Foreskin fibroblast (primary cell): ENCODE measurements at places on chromosomes 5 and 9.
A peak's percentile ranks its signal among the peaks of the same experiment; 100 is the strongest.

- peak; percentile 41 for DNase-seq
Measured at GRCh38 chr5:98517560-98518366, 255.7 kb upstream of the RGMB start.

GRCh38 chr9:89837162-89837933 lies 232.5 kb downstream of the GADD45G start:
- no peak for DNase-seq

- no peak for DNase-seq
Measured at GRCh38 chr9:136111910-136112309, 6.8 kb downstream of the TMEM250 start.

DNA sequence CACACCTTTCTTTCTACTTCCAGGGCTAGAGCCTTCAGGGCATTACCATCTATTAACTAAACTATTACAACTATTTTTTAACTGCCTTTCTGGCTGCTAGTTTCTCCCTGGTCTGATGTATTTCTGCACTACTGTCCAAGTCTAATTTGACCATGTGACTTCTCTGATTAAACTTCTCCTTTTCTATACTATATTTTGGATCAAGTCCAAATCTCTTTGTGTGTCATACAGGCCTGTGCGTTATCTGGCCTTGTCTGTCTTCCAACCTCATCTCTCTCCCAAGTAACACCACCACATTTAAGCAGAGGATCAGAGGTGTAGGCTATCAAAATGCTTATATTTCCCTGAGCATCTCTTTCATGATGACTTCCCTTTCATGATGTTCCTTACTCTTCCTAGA lies 47.2 kb upstream of the OR13F1 start:
- DNase-seq = no peak

DNA sequence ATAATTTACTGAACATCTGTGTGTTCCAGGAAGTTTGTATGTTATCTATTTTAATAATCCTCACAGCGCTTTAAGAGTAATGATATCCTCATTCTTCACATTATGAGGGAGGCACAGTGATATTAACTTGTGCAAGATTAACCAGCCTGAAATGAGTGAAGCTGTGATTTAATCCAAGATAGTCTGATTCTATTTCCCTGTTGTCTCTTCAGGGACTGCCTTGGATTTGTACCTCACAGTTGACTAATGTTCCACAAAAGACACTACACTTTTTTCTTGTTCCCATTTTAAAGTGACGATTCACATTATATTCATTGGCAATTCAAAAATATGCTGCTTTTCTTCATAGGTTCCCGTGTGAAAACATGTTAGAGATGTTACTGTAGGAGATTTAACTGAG lies 125.3 kb upstream of the GNA14 start:
- no peak for DNase-seq

DNA sequence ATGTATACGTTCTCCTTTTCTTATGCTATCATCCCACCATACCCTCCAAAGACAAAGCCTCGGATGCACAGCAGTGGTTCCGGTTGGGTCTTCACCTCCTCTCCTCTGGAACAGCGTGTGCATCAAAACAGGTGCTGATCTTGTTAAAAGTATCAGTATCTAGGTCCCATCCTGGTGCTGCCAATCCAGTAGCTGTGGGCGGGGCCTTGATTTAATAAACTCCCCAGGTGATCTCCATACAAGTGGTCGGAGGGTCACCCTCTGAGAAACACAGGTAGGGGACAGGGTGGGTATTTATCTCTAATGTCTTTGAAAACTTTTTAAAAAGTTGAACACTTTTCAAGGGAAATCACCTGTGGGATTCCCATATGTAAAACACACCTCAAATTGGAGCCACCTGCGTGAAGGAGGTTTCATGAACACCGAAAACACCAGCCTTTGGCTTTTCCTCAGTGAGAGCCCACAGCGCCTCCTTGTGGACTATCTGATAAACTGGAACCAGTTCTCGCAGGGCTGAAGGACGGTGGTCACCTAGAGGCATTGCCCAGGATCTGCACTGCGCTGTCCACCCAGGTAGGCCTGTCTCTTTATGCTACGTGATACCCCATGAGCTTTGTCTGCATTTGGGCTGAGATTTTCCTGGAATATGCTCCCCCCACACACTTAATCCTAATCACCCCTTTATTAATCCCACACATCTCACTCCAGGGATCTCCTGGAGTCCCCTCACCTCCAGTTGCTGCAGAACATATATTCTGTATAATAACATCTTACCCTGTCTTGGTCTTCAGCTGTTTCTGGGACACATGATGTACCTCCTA lies 80.5 kb upstream of the EPB41L4B start:
- DNase-seq = no peak

DNA sequence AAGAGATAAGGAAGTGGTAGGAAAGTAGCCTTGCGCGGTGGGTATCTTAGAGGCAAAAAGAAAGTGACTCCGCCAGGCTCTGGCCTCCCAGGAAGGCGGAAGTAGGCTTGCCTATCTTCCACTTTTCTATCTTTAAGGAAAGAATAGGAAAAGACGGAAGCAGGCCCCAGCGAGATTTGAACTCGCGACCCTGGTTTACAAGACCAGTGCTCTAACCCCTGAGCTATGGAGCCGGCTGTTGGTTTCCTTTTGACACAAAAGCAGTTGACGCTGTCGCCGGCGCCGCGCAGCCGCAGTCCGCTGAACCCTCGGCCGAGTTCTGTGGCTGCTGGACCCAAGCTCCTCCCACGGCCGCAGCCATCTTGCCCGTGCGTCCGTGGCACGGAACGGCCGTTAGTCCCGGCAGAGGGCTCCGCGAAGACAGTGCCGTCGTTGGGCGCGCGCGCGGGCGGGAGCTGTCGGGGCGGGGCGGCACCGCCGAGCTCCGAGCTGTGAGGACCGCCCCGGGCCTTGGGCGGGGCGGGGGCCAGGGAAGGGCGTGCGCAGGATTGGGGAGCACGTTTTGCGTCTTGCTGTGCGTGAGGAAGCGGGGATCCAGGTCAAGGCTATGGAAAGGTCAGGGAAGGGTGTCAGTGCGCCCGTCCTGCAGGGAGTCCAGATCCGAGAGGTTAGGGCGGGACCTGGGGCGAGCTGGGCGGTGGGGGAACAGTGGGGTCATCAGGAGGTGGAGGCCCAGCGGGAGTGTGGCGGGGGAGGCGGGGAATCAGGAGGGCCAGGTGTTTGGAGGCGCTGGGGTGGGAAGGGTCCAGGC lies 13.3 kb downstream of the TRIM7 start:
- peak; percentile 98 for DNase-seq

GRCh38 chr9:82031538-82032280 lies 43.1 kb downstream of the SPATA31D1 start:
- DNase-seq = peak; percentile 81

GRCh38 chr9:105308461-105309341 lies 64.2 kb downstream of the SLC44A1 start:
- DNase-seq = no peak

DNA sequence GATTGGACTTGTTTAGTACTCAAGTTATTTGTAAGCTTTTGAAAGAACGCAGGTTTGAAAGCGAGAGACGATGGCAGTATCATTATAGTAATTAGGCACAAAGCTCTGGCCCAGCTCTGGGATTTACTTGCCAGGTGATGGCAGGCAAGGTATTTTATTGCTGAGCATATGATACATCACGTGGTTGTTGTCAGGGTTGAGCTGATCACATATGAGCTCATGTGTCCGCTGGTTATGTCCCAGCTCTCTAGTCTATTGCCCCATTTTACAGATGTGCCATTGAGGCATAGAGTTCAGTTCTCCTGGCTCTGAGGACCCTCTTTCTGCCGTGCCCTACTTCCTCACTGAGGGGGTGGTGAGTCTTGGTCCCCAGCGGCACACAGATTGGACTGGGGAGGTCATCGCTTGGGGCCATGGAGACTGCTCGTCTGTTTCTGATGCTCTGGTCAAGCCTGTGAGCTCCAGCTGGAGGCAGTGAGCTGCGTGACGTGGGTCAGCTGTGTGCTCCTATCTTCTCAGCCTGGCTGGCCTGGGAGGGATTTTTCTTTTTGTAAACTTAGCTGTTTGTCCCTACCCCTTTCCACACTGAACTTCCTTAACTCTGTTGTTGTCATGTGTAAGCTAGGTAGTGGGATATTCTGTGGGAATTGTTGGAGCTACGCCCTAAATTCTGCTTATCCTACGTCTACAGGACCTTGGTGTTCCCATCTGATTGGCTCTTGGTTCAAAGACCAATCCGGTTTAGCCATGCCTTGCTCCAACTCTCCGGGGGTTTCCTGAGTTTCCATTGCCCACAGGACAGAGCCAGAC lies 2.2 kb downstream of the NXNL2 start:
- DNase-seq = no peak

DNA sequence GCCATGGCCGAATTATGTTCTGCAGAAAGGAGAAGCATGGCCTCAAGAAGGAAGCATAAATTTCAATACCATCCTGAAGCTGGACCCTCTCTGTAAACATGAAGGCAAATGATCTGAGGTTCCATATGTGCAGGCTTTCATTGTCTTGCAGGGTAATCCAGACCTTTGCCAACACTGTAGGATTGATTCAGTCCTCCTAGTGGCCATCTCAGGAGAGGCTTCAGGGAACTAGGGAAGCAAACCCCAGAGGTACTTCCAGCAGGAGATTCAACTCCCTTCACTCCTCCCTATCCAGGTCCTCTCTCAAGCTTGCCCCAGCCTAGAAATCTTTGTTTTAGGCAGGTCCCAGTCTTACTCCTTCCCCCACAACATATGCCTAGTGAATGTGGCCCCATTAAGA lies 99.3 kb upstream of the HCN1 start:
- no peak for DNase-seq

DNA sequence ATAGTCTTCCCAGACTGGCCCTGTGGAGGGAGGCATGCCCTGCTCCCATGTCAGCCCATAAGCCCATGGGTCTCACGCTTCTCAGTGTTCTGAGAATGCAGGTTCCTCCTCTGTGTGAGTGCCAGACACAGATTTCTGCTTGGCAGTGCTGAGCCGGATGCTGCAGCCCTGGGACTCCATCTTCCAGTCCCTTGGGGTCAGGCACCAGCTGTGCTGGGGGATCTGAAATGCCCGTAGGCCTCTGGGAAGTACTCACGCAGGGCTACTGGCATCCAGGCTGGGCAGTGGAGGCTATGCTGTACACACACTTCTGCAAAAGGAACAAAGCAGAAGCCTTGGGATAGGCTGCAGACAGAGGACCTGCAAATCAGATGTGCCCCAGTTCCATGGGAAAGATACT lies 1944.6 kb downstream of the EFNA5 start:
- DNase-seq = no peak

- no peak for DNase-seq
Measured at GRCh38 chr5:170262061-170263045, 29.6 kb downstream of the C5orf58 start.

GRCh38 chr9:87850391-87850790 lies 32.3 kb upstream of the SPATA31E1 start:
- peak; percentile 96 for DNase-seq

DNA sequence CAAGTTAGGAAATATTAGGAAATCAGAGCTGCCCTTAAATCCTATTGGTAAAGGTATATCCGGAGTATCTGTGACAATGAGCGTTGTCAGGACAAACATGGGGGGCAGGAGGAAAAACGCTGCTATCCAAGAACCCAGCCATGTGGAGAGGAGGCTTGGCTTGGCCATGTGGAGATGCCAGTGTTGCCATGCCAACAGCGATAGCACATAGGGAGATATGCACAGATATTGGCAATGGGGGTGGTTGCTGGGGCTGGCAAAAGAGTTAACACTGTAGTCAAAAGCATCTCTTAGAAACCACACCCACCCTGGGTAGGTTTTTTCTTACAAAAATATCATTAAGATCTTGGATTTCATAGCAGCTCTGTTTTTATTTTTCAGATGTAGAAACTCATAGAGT lies 106.4 kb upstream of the ASTN2 start:
- DNase-seq = no peak

GRCh38 chr9:78438780-78439179 lies 141.9 kb downstream of the PSAT1 start:
- no peak for DNase-seq

- no peak for DNase-seq
Measured at GRCh38 chr9:130986356-130986965, 22.5 kb upstream of the LAMC3 start.

- peak; percentile 76 for DNase-seq
Measured at GRCh38 chr5:93346301-93346700, 234.7 kb downstream of the NR2F1-AS1 start.

- DNase-seq = peak; percentile 52
Measured at GRCh38 chr9:75892216-75892911, 1.9 kb downstream of the PCSK5 start.

- no peak for DNase-seq
Measured at GRCh38 chr9:34322899-34323591, 6.0 kb downstream of the KIF24 start.

DNA sequence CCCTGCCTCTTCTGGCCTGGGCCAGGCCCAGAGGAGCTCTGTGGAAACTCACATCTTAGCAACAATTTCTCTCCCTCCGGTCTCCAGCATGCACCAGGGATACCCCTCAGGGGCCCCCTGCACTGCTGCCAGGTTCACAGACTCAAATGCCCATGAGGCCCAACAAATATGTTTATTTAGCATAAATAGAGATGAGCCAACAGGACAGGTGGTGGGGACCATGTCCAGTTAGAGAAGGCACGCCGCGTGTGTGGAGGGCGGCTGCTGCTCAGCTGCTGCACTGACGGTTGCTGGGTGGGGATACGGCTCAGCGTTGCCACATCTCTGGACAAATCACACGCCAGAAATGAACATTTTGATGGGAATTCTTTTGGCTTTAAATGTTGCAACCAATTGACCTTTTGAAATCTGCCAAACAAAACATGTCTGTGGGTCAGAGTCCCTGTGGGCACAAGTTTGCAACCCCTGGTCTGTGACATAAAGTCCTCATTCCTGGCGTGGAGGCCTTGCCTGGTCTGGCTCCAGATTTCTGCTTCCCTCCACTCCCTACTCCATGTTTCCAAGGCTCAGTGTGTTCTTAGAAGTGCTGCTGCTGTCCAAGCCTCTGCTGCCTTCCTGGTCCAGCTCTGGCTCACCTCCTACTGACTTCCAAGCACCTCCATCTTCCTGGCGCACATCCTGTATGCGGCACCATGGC lies 88.9 kb downstream of the AMBP start:
- no peak for DNase-seq

DNA sequence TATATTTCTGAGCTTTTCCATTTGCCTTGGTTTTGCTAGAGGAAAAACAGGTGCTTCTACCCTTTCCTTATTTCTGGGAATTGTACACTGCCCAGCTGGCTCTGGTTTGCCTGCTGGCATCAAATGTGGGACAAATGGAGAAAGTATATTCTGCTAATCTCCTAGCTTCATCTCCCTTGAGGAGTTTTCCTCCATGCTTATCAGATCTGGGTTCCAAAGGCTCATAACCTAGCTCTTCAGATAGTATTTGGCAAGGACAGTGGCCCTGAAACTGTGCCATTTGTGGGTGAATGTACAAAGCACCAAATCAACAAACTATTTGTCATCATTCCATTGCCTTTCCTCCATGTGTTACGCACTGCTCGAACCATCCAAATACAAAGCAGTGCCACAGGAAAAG lies 16.2 kb downstream of the PRLR start:
- no peak for DNase-seq
